ENCODE measurements at places on chromosomes 13 and 19.

- no peak for DNase-seq
Observed at GRCh38 chr19:2706251-2706650, 3.8 kb upstream of the GNG7 start.

- no peak for DNase-seq
Observed at GRCh38 chr19:46533078-46533620, 37.5 kb upstream of the PNMA8B start.

GRCh38 chr19:4676955-4677731 is 7.0 kb upstream of the MYDGF start:
- peak; percentile 31 for DNase-seq

GRCh38 chr19:13118424-13119193 is 545 bp downstream of the NACC1 start:
- DNase-seq, result no peak
